ENCODE measurements at places on chromosomes 1 and 21.

- no peak for DNase-seq
These were observed 12.9 kb downstream of the MOV10 start for GRCh38 chr1:112687361-112687760.

DNA sequence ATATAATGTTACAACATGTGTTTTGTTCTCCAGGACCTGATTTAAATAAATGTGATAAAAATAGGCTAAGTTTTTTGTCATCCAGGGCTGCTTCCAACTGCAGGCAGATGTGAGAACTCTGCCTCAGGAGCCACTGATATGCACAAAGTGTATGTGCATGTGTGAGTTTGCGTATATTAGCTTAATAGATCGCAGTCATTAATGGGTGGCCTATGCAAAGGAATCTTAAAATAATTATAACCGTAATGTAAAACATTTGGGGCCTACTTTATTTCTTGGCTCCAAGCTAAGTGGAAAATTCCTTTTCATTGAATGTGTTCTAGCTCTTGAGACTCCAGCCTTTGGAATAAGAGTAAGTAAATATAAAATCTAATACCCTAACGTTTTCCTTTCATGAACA is 16.8 kb downstream of the DHX9 start:
- no peak for DNase-seq

GRCh38 chr1:227947386-227947675 is 401 bp downstream of the WNT9A start:
- no peak for DNase-seq

GRCh38 chr1:99645203-99645602 is 710 bp upstream of the PALMD start:
- no peak for DNase-seq

GRCh38 chr21:19900149-19900548 is 1098.1 kb upstream of the NCAM2 start:
- no peak for DNase-seq

GRCh38 chr1:115252585-115252984 is 85.5 kb downstream of the NGF start:
- DNase-seq = no peak

- DNase-seq = no peak
These were observed 153.3 kb upstream of the ERG start for GRCh38 chr21:38651570-38651969.

- DNase-seq = no peak
These were observed 408.1 kb upstream of the USP24 start for GRCh38 chr1:55623311-55623710.

DNA sequence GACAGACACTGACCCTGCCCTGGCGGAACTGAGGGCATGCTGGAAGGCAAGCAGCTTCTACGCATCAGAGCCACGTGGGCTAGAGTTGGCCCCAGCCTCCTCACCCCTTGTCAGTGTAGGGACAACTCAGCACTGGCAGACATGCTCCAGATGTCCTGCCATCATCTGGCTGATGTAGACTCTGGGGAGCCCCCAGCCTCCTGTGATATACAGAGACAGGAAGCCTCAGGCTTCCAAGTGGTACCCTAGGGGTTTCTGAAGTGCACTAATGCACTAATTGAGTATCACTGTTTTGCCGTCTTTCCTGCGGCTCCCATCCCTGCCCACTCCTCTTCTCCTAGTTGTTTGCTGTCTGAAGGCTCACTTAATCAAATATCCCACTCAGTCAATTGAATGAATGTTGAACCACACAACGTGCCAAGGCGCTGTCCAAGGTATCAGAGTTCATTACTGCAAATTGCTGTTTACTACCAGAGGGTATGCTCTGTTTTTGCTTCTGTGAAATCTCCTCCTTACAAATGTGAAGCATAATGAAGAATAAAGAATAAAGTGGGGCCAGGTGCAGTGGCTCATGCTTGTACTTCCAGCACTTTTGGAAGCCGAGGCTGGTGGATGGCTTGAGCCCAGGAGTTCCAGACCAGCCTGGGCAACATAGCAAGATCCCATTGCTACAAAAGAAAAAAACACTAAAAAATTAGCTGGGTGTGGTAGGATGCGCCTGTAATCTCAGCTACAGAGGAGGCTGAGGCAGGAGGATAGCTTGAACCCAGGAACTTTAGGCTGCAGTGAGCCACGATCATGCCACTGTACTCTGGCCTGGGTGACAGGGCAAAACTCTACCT is 76.4 kb upstream of the ZBTB18 start:
- DNase-seq = no peak

DNA sequence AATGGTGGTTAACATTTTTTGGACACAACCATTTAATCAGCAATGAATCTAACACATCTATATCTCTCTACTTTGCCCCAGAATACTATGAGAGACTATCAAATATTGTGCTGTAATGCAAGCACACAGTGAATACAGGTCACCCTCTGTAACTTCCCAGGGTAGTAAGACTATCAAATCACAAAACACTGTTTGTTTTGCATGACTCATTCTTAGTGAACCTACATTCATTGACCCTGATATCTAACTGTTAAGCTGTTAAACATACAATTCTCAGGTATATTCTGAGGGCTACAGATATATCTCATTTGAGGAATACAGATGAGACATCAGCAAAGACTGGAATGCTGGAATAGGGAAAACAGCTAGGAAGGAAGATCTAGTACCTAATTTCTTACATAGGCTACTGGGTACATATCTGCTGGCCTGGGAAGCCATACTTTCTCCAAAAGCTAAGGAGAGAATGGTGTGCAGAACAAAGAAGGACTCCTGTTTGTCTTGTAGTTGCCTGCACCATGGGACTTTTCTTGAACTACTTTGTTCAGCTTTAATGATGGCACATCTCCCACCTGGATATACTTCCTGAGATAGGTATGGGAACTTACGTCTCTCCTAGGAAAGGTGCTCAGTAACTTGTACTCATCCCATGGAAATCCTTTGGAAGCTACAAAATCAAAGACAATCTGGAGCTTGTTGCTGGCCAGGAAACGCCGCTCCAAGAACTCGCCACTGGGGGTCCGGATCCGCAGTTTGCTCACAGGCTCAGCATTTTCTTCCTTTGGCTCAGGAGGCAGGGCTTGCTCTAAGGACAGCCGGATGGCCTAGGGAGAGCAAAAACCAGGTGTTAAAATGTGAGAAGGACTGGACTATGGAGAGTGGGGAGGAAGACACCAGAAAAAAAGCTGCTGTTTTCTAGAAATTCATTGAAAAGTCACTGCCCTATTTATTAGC is 51.9 kb upstream of the DMRTA2 start:
- no peak for DNase-seq

GRCh38 chr1:202596638-202597037 is 113.6 kb downstream of the SYT2 start:
- no peak for DNase-seq

DNA sequence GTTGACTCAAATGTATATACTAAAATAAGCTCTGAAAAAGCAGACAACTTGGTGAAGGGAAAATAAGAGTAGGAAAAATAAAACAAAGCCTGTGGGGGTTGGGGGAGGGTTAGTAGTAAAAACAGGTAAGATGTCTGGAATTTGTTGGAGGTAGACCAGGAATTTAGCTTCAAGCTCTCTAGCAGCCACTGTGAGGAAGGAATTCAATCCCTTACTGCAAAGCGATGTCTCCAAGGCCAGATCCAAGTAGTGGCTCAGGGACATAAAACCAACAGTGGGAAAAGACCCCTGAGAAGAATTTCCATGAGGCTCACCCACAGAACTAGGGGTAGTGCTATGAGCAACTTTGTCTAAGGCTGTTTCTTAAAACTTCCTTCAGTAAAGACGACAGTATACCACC is 7.8 kb downstream of the ANGPTL7 start:
- DNase-seq = no peak

GRCh38 chr1:87186346-87186745 is 142.3 kb upstream of the LMO4 start:
- DNase-seq = no peak

DNA sequence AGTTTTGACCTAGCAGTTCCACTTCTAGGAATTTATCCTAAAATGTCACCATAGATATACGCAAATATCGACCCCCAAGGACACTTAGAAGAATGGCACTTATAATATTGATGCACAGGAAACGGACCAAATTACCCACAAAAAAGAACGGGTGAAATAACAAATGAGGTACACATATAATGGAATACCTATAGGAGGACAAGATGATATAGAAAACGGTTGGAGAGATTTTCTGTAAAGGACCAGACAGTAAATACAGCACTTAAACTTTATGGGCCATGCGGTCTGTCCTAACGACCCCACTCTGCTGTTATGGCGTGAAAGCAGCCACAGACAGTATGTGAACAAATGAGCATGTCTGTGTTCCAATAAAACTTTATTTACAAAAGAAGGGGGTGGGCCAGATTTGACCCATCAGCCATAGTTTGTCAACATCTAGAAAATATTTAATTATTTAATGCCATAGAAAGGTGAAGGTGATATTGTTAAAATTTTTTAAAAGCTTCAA is 2.4 kb downstream of the TMPRSS3 start:
- no peak for DNase-seq

DNA sequence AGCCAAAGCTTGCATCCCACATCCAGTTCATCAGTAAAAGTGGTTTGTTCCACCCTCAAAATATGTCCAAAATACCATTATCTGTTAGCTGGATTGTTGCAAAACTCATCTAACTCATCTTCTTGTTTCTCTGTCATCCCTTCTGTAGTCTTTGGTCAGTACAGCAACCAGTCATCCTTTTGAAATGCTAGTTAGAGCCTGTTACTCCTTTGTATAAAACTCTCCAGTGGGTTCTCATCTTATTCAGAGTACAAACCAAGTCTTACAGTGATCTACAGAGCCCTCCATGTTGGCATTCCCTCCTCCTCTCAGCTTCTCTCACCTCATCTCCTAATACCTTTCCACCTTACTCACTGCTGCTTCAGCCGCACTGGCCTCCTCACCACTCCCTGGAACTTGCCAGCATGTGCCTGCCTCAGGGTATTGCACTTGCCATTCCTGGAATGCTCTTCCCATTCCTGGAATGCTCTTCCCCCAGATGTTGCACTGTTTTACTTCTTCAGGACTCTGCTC is 70.6 kb downstream of the LAMC1 start:
- no peak for DNase-seq

- DNase-seq = no peak
These were observed 544.0 kb downstream of the LMO4 start for GRCh38 chr1:87872692-87873091.

DNA sequence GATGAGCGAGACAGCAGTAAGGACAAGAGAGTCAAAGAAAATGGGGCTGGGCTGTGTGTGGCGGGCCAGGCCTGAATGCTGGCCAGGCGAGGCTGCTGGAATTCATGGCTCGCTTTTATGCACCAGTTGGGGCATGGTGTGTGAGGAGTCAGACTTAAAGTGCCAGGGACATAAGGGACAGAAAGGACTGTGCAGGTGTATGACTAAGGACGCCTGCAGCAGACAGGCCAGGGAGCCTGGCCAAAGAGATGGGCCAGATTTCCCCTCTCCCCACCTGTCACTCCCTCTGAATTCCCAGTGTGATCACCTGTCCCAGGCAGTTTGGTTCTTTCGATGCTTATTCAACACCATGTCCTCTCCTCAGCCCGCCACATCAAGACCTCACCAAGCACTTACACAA is 16.9 kb upstream of the SMIM12 start:
- DNase-seq = no peak

DNA sequence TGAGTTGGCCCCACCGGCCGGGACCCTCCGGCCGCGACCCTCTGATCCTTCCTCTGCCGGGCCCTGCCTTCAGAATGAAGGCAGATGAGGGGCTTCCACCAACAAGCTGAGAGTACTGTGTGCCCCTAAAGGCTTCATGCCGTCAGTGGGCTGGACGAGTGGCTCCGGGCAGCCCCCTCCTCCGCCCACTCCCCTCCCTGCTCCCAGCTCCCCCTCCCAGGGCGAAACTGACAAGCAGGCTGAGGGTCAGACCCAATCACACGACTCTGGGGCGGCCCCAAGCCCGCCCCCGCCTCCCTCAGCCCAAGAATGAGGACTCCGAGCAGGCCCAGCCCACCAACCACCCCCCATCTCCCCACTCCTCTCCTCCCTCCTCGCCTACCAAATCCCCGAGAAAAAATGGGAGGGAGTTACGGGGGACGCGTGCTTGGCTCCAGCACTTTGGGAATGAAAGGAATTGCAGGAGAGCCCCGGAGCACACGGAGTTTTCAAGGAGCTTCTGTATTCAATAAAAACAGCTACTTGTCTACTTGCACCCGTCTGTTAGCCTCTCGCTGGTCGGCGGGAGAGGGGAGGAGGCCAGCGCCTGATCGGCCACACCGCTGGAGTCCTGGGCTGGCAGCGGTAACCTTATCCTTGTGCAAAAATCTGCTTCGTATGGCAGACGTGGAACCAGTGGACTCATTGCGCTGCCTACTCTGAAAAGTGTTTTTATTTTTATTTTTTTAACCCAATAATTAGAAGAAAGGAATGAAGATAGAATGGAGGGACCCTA is at the start of gene COL11A1:
COL11A1 (minus strand) TSS at position 147 of the 775 bp plus-strand sequence. CDS start 344 bp downstream, outside the sequence.
- no peak for DNase-seq

- no peak for DNase-seq
These were observed 105.4 kb upstream of the FAM78B start for GRCh38 chr1:166272155-166272554.

- no peak for DNase-seq
These were observed 8.6 kb downstream of the CLDN14 start for GRCh38 chr21:36471254-36471723.

GRCh38 chr1:172145231-172145651 is 275.2 kb upstream of the C1orf105 start:
- no peak for DNase-seq

DNA sequence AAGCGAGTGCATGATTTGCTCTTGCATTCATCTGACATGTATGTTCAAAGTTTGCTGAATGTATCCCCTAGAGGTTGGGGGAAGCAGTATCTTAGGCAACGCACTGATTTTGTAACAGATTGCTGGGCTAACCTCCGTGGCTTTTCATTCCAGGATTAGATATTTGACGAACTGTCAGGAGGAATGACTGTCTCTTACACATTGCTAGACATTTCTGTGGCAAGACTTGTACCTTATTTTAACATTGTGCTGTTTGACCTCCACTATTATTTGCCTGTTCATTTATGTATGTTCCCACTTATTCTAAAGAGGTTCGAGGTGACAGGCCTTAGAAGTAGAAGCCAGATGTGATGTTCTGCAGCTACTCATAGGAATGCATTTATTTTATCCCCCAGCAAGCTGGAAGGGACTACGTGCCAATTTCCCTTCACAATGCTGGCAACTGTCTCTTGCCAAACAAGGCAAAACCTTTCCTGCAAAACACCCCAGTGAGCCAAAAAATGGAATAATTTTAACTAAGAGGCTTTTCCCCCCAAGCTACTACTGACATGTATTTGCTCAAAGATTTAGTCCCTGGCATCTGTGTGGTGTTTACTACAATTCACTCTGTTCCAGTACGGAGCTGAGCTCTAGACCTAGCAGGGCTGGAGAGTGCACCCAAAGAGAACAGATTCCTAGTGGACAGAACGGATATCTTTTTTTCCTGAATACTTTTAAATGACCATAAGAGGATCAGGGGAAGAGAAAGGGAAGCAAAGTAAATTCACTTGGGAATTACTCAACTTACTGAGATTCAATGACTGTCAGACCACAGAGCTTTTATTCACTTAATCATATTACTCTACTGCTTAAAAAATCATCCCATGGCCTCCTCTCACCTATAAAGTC is 646.2 kb downstream of the SMYD3 start:
- no peak for DNase-seq

DNA sequence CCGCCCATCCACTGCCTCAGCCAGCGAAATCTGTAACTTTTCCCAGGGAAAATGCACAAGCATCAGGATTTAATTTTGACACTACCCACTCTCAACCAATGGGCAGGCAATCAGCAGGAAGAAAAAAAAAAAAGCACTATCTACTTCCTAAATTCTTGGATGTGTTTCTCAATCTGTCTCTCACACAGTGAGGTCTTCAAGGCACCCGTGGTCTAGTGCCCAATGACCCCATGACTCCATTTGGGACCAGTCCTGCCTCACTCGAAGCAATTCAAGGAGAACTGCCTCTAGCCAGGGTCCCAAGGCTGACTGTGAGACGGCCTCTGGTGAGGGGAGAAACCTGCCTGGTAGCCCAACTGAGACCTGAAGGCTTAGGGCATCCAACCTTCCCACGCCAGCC is 35.9 kb downstream of the CSF1 start:
- no peak for DNase-seq

Data from stimulated activated naive CD4-positive, alpha-beta T cell (primary cell).